ENCODE measurements at places on chromosomes 12 and 14.
A peak's percentile ranks its signal among the peaks of the same experiment; 100 is the strongest.

GRCh38 chr12:49264466-49264872 lies 413 bp upstream of the TUBA1C start:
- DNase-seq = no peak

DNA sequence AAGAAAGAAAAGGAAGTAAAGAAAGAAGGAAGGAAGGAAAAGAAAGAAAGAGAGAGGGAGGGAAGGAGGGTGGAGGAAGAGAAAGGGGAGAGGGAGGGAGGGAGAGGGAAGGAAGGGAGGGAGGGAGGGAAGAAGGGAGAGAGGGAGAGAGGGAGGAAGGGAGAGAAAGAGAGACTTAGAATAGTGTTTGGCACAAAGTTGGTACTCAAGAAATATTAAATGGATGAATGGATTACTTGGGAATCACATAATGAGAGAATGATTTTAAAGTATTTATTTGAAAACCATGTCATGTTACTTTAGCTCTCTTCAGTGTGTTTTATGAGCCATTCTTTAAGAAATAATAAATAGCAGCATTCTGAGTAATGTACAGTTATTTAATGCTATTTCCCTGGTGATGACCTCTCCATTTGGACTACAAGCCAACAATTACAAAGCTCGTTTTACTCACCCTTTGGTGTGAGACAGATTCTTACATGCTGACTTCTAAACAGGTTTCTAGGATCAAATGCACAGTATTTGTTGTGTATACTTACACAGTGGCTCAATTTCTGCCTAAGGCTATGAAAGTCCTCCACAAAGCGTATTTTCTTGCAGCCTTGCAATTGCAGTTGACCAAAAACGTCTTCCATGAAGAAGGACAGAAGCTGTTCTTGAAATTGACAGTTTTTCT lies 861 bp downstream of the IL26 start:
- no peak for DNase-seq

DNA sequence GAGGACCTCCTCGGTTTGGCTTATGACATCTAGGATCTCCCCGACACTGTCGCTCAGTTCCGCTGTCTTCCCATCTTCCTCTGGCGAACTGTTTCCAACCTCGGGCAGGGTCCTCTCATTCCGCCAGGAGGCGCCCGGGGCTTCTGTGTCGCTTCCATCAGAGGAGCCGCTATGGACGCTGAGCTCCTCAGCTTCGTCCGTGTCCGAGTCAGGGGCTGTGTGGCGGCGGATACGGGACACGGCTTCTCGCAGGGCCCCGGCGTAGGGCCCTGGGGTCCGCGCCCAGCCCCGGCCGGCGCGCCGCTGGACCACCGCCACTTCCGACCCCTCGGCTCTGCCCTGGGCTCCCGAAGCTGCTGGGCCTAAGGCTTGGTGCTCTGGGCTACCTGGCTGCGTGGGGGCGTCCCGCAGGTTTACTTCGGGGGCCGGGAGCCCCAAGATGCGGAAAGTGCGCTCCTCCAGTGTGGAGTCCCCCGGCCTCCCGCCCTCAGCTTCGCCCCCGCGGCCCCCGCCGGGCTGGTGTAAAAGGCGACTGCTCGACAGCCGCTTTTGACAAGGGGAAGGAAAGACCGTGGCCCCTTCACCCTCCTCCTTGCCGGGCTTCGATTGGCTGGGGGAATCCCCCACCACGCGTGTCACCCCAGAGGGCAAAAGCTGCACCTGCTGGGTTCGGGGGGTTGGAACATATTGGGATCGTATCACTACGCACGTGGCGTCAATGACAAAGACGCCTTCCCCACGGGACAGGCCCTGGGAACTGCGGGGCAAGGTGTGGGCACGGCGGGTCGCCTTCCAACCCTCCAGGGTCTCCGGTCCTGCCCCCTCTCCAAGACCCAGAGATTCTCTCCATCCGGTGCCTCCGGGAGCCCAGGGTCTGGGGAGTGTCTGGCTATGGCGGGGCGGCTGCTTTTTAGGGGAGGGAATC lies 2.1 kb downstream of the DDN start:
- DNase-seq = no peak

DNA sequence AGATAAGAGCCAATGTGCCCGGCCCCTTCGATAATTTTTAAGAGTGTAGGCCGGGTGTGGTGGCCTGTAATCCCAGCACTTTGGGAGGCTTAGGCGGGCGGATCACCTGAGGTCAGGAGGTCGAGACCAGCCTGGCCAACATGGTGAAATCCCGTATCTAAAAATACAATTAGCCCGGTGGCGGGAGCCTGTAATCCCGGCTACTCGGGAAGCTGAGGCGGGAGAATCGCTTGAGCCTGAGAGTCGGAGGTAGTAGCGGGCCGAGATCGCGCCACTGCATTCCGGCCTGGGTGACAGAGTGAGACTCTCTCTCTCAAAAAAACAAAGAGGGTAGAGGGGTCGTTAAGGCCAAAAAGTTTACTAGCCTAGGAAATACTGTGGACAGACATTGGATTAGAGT lies 2.6 kb downstream of the KRAS start:
- no peak for DNase-seq

GRCh38 chr12:122079532-122080081 lies 1.1 kb downstream of the MLXIP start:
- DNase-seq = no peak

DNA sequence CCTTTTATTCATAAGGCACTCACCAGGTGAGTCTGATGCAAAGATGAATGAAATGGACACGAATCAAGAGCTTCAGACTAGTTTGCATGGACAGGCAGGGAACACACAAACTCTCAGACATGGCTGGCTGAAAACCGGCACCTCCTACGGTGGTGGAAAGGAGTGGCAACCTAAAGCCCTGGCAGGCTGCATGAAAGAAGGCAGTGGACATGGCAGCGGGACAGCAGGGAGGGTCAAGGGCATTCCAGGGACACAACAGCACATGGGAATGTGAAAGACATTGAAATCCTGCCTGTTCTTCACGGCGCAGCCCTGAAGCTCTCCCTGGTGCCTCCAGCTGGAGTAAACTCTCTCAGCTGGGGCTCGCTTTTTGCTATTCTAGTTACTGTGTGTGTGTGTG lies 16.6 kb upstream of the LRTM2 start:
- DNase-seq = no peak

DNA sequence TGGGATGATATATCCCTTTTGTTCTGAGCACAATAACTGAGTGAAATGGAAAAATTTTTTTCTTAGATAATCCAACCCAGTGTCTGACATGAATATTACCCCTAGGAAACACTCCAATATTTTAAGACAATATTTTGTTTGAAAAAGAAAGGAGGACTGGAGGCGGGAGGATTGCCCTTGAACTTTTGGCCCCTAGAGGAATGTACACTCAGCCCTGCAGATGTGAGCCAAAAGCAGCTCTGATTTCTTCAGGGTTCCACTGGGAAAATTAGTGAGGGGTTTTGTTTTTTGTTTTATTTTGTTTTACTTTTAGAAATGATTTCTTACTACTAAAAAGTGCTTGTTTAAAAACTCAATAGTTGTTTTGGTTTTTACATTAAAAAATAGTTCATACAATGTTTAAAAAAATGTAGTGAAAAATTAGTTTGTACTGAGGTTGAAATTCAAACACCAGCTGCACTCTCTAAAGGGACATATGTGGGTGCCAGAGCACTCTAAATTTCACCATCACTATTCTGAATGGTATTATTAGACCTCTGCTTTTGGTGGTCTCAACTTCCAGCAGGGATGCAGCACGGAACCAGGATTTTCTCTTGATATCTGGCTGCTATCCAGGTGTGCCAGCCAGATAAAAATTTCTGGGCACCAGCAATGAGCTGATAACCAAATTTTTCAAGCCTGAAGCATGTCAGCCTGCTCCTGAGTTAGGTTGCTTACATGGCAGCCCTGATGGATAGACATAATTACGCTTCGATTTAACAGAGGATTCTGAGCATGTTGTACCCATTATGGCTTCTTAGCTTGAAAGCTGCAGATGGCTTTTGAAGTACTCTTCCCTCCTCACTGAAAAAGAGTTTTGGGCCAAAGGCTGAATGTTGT lies 141.9 kb downstream of the ANO6 start:
- DNase-seq = no peak

GRCh38 chr12:131830914-131831571 lies 2.9 kb downstream of the MMP17 start:
- no peak for DNase-seq

GRCh38 chr14:69354383-69355153 lies 43.5 kb downstream of the ERH start:
- no peak for DNase-seq

DNA sequence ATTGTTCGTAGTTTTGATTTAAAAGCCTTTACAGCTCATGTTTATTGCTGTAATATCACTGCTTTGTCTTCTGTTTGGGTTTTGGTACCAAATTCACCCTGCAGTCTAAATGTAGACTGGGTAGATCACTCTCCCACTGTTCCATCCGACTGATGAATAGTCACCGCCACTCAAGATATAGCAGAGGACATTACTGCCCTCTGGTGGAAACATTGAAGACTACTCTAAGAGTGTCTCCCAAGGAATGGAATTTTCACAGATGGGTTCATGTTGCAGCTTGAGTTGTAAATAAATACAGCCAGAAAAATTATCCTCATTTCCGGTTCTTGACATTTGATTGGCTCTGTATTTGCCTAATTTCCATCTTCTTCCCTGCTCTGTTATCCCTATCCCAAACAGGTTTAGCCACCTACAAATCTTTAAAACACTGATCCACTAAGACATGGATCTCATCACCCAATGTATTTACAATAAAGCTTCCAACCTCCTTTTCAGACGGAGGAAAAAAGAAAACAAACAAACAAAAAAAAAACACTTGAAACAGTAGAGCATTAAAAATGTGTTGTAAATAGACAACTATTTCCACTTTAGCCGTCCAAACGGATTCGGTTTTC lies 198.3 kb upstream of the CPNE8 start:
- no peak for DNase-seq

DNA sequence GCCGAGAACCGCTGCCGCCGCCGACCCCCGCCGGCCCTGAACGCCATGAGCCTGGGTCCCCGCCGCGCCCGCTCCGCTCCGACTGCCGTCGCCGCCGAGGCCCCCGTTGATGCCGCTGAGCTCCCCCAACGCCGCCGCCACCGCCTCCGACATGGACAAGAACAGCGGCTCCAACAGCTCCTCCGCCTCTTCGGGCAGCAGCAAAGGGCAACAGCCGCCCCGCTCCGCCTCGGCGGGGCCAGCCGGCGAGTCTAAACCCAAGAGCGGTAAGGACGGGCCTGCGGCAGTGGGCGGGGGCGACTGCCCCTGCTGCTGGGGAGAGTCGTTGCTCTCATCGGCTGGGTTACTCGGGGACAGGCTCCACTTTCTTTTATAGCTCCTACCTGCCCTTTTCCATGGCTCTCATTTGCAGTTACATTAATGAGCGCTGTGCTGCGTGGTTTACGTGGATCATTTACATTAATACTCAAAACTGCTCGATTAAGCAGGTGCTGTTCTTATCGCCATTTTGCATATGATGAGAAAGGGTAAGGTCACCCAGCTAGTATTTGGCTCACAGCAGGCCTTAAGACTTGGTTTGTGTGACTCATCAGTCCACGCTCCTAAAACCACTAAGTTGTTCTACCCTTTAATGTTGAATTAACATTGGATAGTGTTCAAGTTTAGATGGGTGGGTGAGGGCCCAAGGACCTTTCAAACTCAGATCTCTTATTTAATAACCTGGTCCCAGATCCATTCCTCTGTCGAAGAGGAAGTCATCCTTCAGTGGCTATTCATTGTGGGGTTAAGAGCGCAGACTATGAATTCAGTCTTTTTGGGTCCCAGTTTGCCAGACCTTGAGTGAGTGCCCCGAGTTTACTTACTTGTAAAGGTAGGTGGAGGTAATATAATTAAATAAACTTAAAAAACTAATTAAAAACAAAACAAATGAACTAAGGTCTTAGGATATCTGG lies 823 bp downstream of the RNF10 start:
- DNase-seq = peak; percentile 44

- no peak for DNase-seq
Measured at GRCh38 chr12:92908108-92908507, 21.0 kb downstream of the EEA1 start.

GRCh38 chr12:88391556-88391955 lies 188.7 kb downstream of the KITLG start:
- no peak for DNase-seq

GRCh38 chr12:108879615-108880254 lies at the start of gene DAO:
Gene DAO (plus strand): TSS chr12:108880092. CDS start chr12:108885007, 4,915 bp downstream.
- DNase-seq = no peak
